Activated CD8-positive, alpha-beta memory T cell treated with anti-CD3 and anti-CD28 coated beads, Interleukin-2, amount 50 U/mL, for 4 hours (primary cell): ENCODE measurements at places on chromosomes 16 and 17.

DNA sequence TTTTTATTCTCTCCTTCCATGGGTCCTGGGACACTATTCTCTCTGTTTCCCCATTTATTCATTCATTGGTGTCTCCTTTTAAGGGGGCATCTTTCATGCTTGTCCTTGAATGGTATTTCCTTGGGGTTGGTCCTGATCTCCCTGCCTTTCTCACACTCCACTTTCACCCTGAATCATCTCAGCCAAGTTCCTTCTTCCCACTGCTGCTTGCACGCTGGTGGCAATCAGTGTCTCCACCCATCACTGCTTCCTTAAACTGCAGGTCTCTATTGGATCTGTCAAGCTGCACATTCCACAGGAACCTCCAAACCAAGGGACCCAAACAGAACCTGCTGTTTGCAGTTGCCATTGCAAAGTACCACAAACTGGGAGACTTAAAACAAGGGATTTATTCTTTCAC lies 89.3 kb upstream of the SDK2 start:
- DNase-seq, result no peak

DNA sequence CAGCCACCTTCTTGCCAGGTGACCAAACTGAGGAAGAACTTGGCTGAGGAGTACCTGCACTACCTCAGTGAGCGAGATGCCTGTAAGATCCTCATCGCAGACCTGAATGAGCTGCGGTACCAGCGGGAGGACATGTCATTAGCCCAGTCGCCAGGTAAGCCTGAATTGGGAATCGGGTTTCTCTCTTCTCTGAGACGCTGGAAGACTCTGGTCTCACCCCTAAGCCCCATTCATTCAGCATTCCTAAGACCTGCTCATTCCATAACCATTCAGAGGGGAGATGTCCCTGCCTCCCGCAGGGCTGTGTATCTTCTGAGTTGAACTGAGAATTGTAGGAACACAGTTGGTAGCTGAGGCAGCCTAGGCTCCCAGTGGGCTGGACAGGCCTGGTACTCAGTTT lies 17.0 kb upstream of the THAP11 start:
- no peak for DNase-seq

DNA sequence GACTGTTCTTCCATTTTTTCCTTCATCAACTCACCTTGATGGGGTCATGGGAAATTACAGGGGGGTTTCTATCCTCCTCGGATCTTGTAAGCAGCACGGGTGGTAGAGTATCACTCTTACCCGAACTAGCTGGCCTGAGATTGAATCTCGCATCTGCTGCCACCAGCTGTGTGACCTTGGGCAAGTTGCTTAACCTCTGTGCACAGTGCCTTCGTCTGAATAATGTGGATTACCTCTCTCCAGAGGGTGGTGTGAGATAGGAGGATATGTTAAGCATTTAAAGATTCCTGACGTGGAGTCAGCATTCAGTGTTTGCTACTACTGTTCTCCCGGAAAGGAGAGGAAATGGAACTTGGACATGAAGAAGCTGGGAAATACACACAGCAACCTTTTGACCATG lies 24.4 kb downstream of the LASP1 start:
- DNase-seq, result no peak

GRCh38 chr17:4934173-4934979 lies 2.3 kb downstream of the GP1BA start:
- no peak for DNase-seq

GRCh38 chr16:66485376-66485775 lies 58.3 kb downstream of the BEAN1 start:
- DNase-seq, result no peak

GRCh38 chr17:82438401-82439193 lies 12.0 kb downstream of the CYBC1 start:
- no peak for DNase-seq

DNA sequence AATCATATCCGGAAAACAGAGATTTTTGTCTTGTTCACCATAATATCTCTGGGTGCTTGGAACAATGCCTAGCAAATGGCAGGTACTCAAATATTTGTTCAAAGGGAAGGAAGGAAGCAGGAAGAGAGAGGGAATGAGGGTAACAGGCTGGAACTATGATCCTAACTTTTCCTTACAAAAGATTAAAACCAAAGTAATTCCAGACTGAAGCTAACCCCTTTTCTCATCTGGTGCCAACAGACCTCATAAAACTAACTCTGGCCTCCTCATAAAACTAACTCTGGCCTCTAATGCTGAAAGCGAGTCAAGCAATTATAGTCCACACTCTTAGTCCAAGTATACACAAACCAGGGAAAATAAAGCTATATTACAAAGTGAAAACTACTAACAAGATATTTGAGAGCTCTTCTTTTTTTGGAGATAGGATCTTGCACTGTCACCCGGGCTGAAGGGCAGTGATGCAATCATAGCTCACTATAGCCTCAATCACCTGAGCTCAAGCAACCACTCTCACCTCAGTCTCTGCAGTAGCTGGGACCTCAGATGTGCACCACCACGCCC lies 84.6 kb downstream of the KANSL1 start:
- DNase-seq, result no peak

DNA sequence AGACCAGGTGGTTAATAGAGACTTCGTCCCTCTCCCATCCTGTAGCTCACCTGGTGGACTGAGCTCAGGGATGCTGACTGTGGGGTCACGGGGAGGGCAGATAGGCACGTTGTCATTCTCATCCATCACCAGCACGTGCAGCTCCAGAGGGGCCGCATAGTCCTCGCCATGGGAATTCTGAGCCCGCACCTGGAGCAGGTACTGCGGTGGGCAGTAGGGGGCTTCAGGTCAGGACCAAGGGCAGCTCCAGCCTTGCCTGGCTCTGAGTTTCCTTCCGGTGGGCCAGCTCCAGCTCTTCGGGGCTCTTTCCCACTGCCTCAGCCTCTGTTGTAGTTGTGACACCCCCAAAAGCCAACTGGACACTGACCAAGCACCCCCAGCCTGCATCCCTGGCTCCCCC lies 5.6 kb downstream of the CDH16 start:
- DNase-seq, result no peak

GRCh38 chr17:35775583-35775982 lies 14.9 kb downstream of the C17orf50 start:
- no peak for DNase-seq

- no peak for DNase-seq
Observed at GRCh38 chr17:14068542-14069250, 608 bp upstream of the COX10 start.

GRCh38 chr17:65634533-65634932 lies 73.1 kb upstream of the AXIN2 start:
- DNase-seq, result no peak

GRCh38 chr16:71676236-71676635 lies 48.3 kb downstream of the PHLPP2 start:
- no peak for DNase-seq

DNA sequence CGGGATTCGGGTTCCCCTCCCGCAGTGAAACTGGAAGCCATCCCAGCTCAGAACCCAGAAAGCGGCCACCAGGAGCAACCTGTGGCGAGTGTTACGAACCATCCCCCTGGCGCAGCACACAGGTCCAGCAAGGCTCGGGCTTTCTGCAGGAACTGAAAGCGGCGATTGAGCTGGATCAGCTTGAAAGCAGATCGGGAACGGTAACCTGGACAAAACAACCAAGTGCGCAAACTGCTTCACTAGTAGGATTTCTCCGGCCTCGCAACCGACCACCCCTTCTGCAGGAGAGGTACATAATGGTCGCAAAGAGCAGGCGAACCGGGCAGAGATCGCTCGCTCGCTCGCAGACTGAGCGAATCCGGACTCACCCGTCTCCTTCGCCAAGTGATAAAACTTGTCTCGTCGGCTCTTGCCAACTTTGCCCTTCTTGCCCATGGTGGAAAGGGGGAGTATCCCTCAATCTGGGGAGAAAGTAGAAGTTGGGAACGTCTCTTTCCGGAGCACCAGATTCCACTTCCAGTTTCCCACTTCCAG lies 696 bp upstream of the PSMC5 start:
- no peak for DNase-seq
